ENCODE measurements at places on chromosomes 6 and 20.

DNA sequence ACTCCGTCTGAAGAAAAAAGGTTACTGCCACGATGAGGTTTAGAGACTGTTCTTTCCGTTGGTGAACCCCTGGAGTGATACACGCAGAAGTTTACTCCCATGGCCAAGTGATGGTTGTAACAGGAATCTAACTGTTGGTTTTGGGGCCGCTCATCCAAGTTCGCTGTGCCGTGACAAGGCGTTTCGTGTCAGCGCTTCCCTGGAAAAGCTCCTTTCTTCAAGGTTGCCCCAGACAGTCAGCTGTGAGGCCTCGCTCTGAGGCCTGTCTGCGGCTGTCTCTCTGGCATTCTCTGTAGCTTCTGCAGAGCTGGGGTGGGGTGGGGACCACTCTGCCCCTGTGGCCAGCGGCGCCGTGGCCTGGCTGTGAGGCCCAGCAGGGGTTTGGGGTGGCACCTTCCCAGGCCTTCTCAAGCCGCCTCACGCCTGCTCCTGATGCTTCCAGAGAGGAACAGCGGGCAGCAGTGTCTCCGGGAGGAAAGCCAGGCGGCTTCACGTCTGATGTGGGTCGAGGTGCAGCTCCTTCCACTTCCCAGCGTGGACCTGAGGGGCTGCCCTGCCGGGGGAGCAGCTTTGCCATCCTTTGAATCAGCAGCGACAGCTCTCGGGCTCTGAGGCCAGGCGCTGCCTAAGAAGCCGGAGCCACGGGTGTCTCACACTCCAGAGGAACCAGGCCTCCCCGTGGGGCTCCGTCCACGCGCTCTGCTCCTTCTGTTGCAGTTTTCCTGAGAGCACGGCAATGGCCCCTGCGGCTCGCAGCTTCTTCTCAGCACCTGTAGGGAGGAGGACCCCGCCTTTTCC is 76.2 kb downstream of the SMOC2 start:
- DNase-seq = no peak

- no peak for DNase-seq
Observed at GRCh38 chr6:100230115-100230952, 234.4 kb downstream of the SIM1 start.

DNA sequence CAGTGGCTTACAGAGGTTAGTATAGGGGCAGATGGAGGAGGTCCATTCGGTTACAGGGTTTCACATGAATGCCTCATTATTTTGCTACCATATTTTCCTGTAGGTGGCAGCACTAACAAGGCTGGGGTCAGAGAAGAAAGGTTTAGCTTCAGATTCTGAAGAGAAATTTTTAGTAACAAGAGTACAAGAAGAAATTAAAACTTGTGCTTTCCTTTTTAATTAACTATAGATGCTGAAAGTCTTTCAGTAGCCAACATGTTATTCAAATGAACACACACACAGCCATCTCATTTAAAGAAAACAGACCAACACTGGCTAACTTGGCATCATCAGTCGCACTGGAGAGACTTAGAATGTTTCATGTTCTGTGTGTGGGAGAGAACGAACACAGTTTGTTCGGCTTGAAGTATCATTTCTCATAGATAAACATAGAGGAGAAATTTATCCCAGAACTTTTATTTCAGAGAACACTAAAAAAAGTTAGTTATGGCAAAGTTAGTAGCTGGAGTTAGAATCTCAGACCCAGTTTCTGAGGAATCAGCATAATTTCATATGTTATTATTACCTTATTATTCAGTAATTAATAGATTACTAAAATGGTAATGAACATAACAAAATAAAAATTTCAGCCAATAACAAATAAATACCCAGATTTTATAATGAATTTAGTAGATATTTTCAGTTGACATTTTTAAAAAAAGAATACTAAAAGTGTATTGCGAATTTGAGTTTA is 314.0 kb upstream of the RSPO3 start:
- DNase-seq = peak; percentile 32

DNA sequence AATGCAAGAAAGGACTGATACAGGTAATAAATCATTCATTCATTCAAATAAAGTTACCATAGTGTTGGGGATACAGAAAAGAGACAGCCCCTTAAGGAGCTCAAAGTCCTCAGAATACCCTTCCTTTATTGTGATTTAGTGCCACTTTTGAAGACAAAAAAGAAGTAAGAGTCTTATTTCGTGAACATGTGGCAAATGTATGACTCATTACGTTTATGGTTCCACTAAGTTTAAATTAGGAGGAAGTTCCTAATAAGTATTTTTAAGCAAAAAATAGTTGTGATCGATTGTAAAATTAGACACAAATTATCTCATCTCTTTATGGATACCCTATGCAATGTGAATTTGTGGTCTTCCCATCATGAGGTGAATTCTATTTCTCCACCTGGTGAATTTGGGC is 38.5 kb upstream of the GCLC start:
- no peak for DNase-seq

GRCh38 chr6:161058741-161059140 is 67.2 kb downstream of the MAP3K4 start:
- no peak for DNase-seq

- DNase-seq = no peak
Observed at GRCh38 chr6:27726619-27727023, 185.6 kb downstream of the OR2B2 start.

GRCh38 chr6:109456111-109456583 is 575 bp upstream of the MICAL1 start:
- DNase-seq = no peak
